ENCODE measurements at places on chromosomes 1 and 21. TPM values are rescaled to one million over a fixed set of nuclear protein-coding genes. Genes with fewer than 3 reads are reported as not detected.

Gene SLC6A17
- total RNA-seq: 4.1 TPM

Gene DTL
- total RNA-seq: 21.9 TPM

Gene SHISA4
- 17.4 TPM for total RNA-seq

Gene HES3
- total RNA-seq: not detected

Gene IVL
- not detected for total RNA-seq

Gene IL12RB2
- total RNA-seq: 0.04 TPM

Gene SH3BGR
- total RNA-seq: 1.1 TPM

Gene CRB1
- not detected for total RNA-seq

Gene E2F2
- total RNA-seq: 3.3 TPM

Gene CACNA1S
- total RNA-seq: not detected

Measured in A549 treated with ZK216348 at 1 μM for 4 hours (cell line).